ENCODE measurements at places on chromosomes 2 and 18.

GRCh38 chr18:62899534-62899933 is 184.2 kb downstream of the PHLPP1 start:
- no peak overlapping the region for H3K27ac ChIP-seq
- H3K4me3 ChIP-seq, result no peak overlapping the region
- H3K4me1 ChIP-seq, result no peaks in the 10 kb centered on the region
- H3K36me3 ChIP-seq, result peaks cover 2% of the 10 kb centered on the region
- DNase-seq, result no peak

GRCh38 chr18:615773-616172 is 19.0 kb downstream of the CLUL1 start:
- H3K27ac ChIP-seq, result no peak overlapping the region
- DNase-seq, result no peak
- no peaks in the 10 kb centered on the region for H3K4me1 ChIP-seq
- H3K4me3 ChIP-seq, result no peak overlapping the region
- peaks cover 47% of the 10 kb centered on the region for H3K27me3 ChIP-seq
- H3K36me3 ChIP-seq, result peaks cover 2% of the 10 kb centered on the region

DNA sequence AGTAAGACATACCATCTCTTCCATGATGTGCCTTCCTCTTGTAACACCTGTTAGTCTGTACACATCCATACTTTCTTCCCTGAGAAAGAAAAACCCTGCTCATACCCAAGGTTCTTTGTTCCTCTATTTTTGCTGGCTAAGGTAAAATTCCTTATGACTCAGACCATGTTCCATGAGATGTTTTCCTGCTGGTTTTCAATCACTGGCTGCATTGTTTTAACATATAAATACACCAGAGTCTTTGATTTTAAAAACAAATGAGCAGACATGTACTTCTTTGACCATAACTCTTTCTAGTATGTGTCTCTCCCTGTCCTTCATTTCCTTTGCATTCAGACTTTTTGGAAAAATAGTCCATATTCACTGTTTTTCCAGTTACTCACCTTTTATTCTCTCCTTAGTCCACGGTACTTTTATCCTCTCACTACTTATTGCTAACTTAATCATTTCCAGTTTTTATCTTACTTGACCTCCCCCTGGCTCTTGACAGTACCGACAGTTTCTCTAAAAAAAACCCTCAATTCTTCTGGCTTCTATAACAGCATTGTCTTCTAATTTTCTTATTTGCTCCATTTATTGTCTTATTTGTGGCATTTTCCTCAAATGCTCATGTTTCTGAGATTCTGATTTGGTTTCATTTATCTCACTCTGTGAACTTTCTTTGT is 4.3 kb downstream of the VAPA start:
- no peak overlapping the region for H3K27ac ChIP-seq
- H3K27me3 ChIP-seq, result no peaks in the 10 kb centered on the region
- peaks cover 25% of the 10 kb centered on the region for H3K4me1 ChIP-seq
- no peak for DNase-seq

DNA sequence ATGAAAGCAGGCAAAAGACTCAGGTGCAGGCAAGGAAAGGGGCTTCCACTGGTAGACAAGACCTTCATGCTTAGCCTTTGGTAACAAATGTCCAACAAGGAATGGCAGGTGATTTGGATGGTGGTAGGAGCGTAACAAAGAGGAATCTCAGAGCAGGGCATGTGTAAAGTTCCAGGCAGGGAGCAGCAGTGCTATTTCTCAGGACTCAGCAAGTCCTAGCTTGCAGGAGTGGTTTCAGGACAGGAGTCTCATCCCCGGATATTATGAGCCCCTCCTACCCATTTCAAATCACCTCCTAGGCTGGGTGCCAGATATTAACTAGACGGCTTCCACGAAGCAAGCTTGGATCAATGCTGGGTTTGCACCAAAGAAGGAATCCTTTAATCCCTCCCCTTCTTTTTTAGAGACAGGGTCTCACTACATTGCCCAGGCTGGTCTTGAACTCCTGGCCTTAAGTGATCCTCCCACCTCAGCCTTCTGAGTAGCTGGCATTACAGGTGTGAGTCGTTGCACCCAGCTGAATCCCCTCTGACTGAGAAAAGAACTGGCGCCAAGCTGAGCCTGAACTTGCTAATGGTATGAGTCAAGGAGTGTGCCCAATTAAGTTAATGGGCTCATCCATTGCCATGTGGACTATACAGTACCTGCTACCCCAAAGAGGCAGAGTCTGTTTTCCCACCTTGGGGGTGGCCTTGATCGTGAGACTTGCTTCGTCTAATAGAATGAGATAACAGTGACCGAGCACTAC is 190.3 kb downstream of the ARL4C start:
- no peak for DNase-seq
- peaks cover 23% of the 10 kb centered on the region for H3K4me1 ChIP-seq
- H3K36me3 ChIP-seq, result no peaks in the 10 kb centered on the region

All from central memory CD8-positive, alpha-beta T cell (primary cell).